ENCODE measurements at places on chromosomes 13 and 19.

DNA sequence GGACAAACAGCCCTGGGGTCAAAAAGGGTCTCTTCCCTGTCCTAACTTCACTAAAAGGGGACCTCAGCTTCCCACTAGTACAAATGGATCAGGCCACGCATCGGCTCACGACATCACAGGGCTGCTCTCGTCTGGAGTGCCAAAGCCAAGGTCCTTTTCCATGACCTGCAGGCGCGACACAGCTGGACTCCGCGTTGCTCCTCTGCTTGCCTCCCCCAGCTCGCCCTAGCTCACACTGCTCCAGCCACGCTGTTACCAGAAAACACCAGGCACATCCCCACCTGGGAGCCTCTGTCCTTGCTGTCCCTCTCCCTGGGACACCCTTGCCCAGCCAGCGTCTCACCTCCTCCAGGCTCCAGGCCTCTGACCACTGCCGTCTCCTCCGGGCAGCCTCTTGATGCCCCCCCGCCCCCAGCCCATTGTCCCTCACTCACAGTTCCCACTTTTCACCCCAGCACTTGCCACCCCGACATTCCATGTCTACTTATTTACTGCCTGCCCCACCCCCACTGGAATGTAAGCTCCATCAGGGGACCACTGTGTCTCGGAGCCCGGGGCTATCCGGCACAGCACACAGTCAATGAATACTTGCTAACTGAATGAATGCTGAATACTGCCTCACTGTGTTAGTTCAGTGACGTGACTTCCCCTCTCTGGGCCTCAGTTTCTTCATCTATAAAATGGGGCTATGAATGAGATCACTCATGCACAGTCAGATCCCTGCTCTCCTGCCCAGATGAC lies 20.7 kb downstream of the AKT2 start:
- H3K4me3 ChIP-seq = no peak overlapping the region
- no peaks in the 10 kb centered on the region for H3K27me3 ChIP-seq
- no peak for DNase-seq
- no peak overlapping the region for H3K27ac ChIP-seq

GRCh38 chr13:36445278-36445677 lies 13.0 kb downstream of the CCNA1 start:
- no peaks in the 10 kb centered on the region for H3K27me3 ChIP-seq
- H3K4me1 ChIP-seq = no peaks in the 10 kb centered on the region
- no peak overlapping the region for H3K4me3 ChIP-seq
- no peak overlapping the region for H3K27ac ChIP-seq
- H3K36me3 ChIP-seq = no peaks in the 10 kb centered on the region

DNA sequence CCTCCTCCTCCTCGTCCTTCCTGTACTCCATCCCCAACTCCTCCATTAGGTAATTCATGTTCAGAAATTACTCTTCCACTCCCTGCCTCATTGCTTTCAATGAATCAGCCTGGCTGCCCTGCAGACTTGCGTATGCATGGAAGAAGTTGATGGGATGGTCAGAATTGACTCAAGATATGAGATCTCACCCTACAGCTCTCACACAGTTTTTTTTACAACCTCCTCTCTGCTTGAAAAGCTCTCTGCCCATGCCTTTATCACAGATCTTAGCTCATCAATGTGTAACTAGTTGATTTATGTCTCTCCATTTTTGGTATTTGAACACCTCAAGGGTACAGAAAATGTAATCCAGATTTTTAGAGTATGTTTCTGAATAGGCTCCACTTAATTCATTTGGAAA lies 506.9 kb downstream of the TBC1D4 start:
- no peaks in the 10 kb centered on the region for H3K36me3 ChIP-seq
- no peaks in the 10 kb centered on the region for H3K27me3 ChIP-seq
- H3K27ac ChIP-seq = no peak overlapping the region
- no peaks in the 10 kb centered on the region for H3K4me1 ChIP-seq
- DNase-seq = no peak

DNA sequence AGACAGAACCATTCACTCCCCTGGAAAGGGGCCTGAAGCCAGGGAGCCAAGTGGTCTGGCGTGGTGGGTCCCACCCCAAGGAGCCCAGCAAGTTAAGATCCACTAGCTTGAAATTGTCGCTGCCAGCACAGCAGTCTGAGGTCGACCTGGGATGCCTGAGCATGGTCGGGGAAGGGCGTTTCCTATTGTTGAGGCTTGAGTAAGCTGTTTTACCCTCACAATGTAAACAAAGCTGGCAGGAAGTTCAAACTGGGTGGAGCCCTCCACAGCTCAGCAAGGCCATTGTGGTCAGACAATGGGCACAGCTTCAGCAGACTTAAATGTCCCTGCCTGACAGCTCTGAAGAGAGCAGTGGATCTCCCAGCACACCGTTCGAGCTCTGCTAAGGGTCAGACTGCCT lies 195.6 kb upstream of the DACH1 start:
- no peak for DNase-seq
- no peak overlapping the region for H3K27ac ChIP-seq
- no peaks in the 10 kb centered on the region for H3K36me3 ChIP-seq
- H3K27me3 ChIP-seq = no peaks in the 10 kb centered on the region
- H3K4me3 ChIP-seq = no peak overlapping the region
- H3K4me1 ChIP-seq = no peaks in the 10 kb centered on the region

DNA sequence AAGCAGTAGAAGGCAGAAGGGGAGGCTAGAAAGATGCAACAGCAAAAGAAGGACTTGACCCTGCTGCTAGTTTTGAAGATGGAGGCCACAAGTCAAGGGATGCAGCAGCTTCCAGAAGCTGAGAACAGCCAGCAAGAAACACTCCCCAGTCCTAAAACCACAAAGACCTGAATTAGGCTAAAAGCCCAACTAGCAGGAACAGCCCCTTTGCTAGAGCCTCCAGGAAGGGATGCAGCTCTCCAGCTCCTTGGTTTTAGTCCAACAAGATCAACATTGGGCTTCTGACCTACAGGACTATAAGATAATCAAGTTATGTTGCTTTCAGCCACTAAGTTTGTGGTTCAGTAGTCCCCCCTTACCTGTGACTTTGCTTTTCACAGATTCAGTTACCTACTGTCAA lies 10.5 kb upstream of the LATS2 start:
- no peak overlapping the region for H3K27ac ChIP-seq
- H3K27me3 ChIP-seq = no peaks in the 10 kb centered on the region
- peaks cover 9% of the 10 kb centered on the region for H3K4me1 ChIP-seq
- H3K4me3 ChIP-seq = no peak overlapping the region

DNA sequence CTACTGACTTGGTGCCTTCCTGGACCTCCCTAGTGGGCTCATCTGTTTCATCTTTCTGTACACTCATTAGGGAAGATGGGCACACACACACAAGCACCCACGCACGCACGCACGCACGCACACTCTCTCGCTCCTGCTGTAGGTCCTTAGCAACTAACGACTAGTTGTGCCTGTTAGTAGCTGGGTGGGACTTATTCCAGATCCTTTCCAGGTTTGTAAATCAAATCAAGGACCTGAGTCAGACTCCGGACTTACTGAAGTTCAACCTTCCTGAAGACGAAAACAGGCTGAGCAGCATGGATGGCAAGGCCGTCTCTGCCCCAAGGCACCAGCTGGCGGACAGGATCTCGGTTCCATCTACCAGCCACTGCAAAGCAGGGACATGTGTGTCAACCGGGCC lies 76.2 kb downstream of the SLC15A1 start:
- no peak overlapping the region for H3K27ac ChIP-seq
- H3K4me1 ChIP-seq = no peaks in the 10 kb centered on the region
- H3K4me3 ChIP-seq = no peak overlapping the region
- DNase-seq = no peak
- no peaks in the 10 kb centered on the region for H3K36me3 ChIP-seq

DNA sequence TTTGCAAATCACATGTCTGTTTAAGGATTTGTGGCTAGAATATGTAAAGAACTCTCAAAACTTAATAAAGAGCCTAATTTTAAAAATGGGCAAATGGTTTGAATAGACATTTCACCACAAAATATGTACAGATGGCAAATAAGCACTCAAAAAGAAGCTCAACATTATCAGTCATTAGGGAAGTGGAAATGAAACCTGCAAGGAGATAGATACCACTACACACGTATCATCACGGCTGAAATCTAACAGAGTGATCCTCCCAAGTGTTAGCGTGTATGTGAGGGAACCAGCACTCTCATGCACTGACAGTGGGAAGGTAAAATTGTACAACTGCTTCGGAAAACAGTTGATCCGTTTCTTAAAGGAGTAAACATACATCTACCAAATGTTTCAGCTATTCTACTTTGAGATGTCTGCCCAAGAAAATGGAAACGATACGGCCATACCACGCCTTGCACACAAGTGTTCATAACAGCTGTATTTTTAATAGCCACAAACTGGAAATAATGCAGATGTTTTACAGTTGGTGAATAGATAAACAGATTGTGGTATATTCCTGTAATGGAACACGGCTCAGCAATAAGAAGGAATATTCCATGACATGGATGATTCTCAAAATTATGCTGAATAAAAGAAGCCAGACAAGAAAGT lies 14.5 kb downstream of the ARHGEF7 start:
- DNase-seq = no peak
- H3K4me1 ChIP-seq = no peaks in the 10 kb centered on the region
- no peaks in the 10 kb centered on the region for H3K27me3 ChIP-seq
- H3K27ac ChIP-seq = no peak overlapping the region

DNA sequence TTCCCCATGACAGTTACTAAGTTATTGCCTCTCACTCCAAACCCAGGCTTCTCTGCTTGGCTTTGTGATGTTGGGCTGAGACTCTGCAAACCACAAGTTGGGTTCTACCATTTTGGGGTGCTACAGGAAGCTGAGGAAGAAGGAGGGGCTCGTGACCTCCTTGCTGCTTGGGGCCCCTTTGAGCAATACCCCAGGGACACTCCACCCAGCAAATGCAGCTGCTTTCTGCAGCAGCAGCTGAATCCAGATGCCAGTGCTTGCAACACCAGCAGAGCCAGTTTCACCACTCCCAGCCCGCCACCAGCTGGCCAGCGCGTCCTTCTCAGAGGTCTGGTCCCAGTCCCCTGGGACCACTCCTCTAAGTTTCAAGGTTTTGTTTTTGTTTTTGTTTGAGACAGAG lies 22.0 kb upstream of the UBAC2 start:
- H3K4me1 ChIP-seq = peaks cover 23% of the 10 kb centered on the region
- no peaks in the 10 kb centered on the region for H3K27me3 ChIP-seq
- DNase-seq = no peak

DNA sequence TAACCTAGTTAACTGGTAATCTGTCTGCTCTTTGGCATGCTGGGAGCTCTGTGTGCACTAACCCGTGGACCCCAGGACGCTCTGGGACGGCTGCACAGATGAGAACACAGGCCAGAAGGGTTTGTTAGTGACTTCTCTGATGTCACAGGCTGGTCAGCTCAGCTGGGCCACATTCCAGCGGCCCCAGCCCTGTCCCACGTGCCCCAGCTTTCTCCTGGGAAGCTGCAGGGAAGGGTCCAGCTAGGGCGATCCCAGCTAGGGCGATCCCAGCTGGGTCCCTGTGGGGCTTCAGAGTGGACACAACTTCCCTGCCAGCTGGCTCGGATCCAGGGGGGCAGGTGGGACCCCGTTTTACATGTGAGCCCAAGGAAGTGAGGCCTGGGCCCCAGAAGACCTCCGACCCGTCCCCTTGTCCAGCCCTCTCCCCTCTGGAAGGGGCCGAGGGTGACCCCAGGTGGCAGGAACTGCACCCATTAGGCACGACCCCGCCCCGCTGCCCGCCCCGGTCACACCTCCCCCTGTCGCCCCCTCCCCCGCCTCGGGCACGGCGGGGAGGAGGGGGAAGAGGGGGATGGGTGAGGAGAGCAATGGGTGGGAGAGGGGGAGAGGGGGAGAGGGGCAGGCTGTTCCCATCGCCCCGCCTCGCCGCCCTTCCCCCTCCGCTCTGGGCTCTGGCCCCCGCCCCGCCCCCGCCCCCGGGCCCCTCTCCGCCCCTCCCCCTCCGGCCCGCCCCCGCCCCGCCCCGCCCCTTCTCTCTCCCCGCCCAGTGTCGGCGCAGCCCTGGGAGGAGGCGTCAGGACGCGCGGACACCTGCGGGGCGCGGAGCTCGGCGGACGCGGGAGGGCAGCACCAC lies 75.2 kb upstream of the MCF2L start:
- peaks cover 10% of the 10 kb centered on the region for H3K4me1 ChIP-seq
- no peaks in the 10 kb centered on the region for H3K36me3 ChIP-seq
- H3K27ac ChIP-seq = no peak overlapping the region
- H3K27me3 ChIP-seq = peaks cover 19% of the 10 kb centered on the region

- H3K27ac ChIP-seq = no peak overlapping the region
- no peaks in the 10 kb centered on the region for H3K4me1 ChIP-seq
- H3K27me3 ChIP-seq = peaks cover 7% of the 10 kb centered on the region
- no peak for DNase-seq
Observed at GRCh38 chr19:54574051-54574450, 461 bp downstream of the LILRA2 start.

DNA sequence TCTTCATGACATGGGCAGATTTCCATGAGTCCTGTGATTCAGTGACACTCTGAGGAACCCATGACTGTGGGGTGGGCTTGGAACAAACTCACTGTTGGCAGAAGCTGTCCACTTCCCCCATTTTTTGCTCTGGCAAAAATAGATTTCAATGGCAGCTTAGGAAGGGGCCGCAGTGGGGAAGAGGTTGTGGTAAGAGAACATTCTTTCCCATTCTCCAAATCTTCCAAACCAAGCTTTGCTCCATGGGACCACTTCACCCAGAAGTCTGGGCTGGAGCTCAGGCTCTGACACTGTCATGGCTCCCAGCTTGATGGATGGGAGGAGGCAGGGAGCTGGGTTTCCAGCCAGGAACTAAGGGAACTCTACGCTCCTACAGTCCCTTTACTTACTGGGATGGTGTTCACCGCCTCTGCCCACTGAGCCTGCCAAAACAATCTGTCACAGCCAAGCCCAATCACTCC lies 24.9 kb upstream of the MEDAG start:
- H3K4me1 ChIP-seq = no peaks in the 10 kb centered on the region
- no peaks in the 10 kb centered on the region for H3K36me3 ChIP-seq
- DNase-seq = no peak
- H3K27ac ChIP-seq = no peak overlapping the region
- no peaks in the 10 kb centered on the region for H3K27me3 ChIP-seq
- H3K4me3 ChIP-seq = no peak overlapping the region

DNA sequence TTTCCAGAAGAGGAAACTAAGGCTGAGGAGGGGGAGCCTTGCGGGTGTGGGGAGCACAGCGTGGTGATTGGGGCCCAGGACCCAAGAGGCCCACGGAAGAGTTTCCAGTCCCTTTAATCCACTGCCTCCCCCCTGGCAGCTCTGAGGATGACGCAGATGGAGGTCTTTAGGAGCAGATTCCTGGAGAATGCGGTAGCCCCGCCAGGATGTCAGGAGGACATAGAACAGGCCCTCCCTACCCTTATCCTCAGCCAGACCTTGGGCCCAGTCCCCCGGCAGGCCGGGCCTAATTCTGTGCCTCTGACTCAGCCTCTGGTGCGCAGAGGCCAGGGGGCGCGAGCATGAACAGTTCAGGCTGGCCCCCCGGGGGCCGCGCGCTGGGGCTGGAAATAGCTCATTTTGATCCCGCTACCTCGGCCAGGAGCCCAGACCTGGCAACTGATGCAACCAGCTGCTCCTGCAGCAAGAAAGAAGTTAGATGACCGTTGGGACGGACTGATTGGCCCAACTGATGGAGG lies 461 bp upstream of the HSPB6 start:
- H3K4me1 ChIP-seq = peaks cover 28% of the 10 kb centered on the region
- H3K27ac ChIP-seq = no peak overlapping the region
- H3K27me3 ChIP-seq = no peaks in the 10 kb centered on the region
- peaks cover 23% of the 10 kb centered on the region for H3K36me3 ChIP-seq
- DNase-seq = no peak
